Activated T-cell treated with anti-CD3 and anti-CD28 coated beads, Interleukin-2, amount 50 U/mL, for 72 hours (primary cell): ENCODE measurements at places on chromosomes 12 and 14.

DNA sequence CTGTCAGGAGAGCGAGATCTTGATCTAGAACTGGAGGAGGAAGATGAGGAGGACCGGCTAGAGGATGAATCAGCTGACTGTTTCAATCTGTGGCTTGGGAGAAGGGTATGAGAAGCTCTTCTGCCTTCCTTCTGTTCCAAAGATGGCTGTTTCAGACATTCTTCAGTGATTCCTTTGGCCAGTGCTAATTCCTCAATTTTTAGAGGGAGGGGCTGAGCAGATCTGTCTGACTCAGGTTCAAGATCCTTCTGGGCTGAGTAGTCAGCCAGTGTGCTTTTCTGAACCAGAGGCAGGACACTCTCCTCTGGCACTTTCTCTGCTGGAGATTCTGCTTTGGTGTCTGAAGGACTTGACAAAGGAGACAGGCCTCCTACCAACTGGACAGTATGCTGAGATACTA is 15.2 kb downstream of the ACIN1 start:
- no peak for DNase-seq

- no peak for DNase-seq
These were observed 55.7 kb upstream of the OVCH1 start for GRCh38 chr12:29552994-29553748.

DNA sequence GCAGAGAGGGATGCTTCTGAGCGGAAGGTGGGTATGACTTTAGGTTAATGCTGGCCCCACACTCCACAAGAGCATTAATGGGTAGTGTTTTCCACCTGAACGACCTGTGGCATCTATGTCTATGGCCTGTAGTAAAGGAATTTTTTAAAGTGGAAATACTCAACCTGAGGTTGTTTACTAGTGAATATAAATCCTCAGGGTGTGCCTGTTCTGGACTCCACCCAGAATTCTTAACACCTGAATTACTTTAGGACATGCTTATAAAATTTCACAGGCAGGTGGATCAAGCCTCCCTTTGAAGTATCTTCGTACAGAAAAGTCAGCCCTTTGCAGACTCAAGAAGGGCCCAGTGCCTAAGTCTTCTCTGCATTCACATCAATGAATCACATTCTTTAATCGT is 196.1 kb downstream of the ESR2 start:
- DNase-seq, result no peak

GRCh38 chr12:15754233-15754632 is 35.0 kb downstream of the EPS8 start:
- DNase-seq, result no peak

DNA sequence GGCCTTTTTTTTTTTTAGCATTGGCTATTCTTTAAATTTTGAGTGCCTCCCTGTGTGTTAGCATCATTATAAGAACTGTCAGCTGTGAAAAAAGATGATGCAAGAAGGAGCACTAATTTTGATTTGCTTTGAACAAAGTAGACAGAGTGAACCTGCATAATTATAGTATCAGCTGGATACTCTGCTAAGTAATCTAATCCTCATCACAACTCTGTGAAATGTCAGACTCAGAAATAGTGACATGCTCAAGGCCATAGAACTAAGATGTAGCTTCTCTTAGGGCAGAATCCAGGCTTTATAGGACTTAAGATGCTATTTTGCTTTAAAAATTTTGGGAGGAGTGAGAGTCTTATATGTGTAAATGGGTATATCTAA is 31.9 kb downstream of the FBXO34 start:
- DNase-seq, result no peak

GRCh38 chr14:73250781-73251500 is 13.6 kb downstream of the PAPLN start:
- DNase-seq, result no peak

DNA sequence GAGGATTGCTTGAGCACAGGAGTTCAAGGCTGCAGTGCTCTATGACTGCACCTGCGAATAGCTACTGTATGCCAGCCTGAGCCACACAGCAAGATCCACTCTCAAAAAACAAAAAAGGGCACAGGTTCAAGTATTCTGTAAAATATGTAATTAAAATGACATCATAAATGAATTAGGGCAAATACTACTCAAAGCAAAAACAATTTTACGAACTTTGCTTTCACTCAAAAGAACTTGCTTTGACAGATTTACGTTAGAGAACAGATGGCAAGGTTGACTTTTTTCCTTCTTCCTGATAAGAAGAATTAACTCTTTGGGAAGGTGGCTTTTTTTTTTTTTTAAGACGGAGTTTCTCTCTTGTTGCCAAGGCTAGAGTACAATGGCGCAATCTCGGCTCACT is 44.0 kb upstream of the EAPP start:
- no peak for DNase-seq

- DNase-seq, result no peak
These were observed 904.6 kb upstream of the FBXO33 start for GRCh38 chr14:40336846-40337245.

DNA sequence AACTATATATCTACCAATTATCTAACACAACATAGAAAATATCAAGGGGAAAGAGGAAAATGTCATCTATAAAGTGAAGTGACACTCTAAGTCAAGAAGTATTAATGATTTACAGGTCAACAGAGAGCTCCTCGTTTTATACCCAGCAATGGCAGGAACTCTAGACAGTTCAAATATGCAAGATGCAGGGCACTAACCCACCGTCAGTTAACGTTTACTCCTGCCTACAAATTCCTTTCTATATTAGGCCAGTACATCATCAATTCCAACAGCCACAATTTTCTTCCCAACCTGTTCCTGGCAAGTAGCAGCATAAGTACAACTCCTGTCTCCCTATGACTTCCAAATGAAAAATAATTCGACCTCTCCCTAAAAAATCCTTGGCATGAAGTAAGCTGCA is 9.0 kb upstream of the KANSL2 start:
- no peak for DNase-seq

DNA sequence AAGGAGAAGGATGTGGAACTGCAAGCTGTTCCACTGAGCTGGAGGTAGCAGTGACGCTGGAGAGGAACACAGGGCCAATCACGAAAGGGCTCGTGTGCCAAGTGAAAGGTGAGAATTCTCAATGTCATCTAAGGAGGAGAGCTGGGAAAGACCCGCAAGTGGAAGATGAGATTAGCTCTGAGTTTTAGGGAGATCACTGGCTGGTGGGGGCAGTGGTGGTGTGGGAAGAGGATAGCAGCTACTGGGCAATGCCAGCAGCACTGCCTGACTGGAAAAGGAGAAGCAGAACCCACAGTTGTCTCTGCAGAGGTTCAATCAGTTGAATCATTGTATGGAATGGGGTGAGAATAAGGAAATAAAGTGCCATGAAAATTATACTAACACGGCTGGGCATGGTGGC is 27.8 kb downstream of the SLC25A47 start:
- DNase-seq, result no peak

DNA sequence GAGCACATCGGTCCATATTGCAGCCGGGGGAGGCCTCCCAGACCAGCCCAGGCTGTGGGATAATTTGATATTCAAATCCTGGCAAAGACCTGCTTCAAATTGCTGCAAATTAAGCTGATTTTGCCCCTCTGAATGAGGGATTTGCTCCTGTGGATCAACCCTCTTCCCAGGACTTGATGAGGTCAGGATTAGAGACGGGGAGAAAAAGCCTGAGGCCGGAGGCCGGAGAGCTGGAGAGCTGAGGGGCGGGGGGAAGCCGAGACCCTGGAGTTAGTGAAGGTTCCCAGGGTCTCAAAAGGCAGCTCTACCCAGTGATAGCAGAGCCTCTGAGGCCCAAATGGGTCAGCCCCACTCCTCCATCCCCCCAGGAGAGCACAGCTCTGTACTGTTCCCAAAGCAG is 17.5 kb upstream of the VSX2 start:
- no peak for DNase-seq

DNA sequence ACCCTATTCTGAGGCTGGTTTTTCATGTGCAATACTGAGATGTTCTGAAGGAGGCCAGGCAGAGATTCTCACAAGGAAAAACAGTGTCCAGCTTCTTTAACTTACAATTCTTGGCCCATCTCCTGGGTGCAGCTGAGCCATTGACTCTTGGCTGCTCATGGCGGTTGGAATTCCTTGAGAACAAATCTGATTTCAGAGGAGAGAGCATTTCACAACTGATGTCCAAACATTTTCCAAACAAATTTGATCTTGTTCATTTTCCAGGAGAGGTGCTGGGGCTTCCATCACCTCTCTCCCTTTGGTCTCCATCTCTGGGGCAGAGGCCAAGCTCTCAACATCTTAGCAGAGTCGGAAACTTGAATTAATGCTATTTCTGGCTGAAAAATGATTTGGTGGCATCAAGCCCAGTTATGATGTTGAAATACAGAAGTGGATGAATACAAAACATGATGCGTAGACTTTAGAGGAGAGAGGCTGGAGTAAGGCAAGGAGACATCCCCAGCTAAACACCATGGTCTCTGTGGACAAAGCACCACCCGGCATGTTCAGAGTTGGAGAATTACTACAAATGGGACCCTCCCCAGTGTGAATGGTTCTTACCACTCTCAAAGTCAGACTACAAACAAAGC is 593.0 kb downstream of the VRK1 start:
- no peak for DNase-seq

- no peak for DNase-seq
These were observed 1526.3 kb downstream of the AACS start for GRCh38 chr12:126591533-126591932.

DNA sequence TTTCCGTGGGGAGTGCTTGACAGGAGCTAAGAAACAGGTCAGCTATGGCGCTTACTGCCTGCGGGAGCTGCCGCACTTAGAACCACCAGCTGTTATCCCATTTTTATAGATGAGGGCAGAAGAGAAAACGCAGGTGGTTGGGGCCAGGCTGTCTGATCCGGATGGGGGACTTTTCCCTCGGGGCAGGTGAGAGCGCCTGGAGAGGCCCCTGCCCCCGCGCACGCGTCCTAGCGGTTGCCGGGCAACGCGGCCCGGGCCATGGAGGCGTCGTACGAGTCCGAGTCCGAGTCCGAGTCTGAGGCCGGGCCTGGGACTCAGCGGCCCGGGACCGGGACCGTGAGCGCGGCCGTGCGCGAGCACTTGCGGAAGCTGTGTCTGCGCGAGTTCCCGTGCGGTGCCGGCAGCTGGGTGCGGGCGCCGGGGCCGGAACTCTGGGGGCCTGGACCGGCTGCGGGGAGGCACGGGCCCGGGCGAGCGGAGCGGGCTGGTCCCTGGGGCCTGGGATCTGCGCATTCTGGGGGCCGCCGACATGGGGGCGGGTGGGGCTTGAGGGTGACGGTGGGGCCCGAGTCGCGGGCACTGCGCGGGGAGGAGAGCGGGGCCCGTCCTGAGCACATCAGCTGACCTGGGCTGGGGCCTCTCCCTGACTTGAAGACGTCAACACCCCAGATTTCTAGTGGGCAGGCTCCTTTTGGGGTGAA is at the start of gene LRRC43:
Gene LRRC43 (plus strand): TSS at position 237 of the 701 bp plus-strand sequence. CDS start 22 bp downstream, at position 259.
- DNase-seq, result peak; percentile 58

GRCh38 chr12:109459247-109459646 is 17.9 kb downstream of the KCTD10 start:
- DNase-seq, result no peak

DNA sequence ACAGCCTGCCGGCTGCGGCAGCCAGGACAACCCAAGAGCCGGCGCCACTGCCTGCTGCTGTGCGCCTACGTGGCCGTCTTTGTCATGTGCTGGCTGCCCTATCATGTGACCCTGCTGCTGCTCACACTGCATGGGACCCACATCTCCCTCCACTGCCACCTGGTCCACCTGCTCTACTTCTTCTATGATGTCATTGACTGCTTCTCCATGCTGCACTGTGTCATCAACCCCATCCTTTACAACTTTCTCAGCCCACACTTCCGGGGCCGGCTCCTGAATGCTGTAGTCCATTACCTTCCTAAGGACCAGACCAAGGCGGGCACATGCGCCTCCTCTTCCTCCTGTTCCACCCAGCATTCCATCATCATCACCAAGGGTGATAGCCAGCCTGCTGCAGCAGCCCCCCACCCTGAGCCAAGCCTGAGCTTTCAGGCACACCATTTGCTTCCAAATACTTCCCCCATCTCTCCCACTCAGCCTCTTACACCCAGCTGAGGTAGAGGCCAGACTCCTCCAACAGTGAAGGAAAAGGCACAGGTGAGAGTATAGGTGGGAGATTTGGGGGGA is 10.3 kb downstream of the ZBTB39 start:
- DNase-seq, result no peak

- no peak for DNase-seq
These were observed 1337.4 kb downstream of the FSCB start for GRCh38 chr14:43169722-43170121.

DNA sequence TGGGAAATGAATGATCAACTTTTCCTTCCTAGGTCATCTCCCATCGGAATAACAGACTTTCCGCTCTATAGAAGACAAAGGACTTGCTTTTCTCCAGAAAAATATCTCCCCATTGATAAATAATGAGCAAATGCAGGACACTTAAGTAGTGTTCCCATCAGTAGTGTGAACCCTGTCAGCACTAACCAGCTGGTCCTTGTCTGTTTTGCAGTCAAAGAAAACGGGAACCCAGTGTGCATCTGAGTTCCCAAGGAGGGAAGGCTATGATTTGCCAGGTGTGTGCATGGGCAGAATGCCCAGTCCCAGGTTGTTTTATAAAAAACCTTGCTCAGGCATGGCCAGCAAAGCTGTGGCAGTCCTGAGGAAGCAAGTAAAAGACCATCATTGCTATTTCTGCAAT is 256.5 kb upstream of the HMGA2 start:
- no peak for DNase-seq

DNA sequence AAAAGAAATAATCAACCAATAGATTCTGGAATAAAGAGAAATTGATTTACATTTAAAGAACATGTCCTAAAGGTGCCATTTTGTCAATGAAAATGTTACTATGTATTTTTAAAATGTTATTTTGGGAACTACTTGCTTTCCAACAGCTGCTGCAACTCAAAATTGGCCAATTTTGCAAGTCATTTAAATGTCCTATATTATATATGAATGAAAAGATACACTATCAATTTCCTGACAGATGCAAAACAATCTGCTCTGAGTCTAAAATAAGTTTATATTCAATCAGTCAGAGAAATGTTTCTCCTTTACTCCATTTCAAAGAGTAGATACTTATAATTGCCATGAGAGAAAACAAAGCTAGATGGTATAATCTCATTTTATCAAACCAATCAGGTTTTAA is 247.2 kb downstream of the ACSS3 start:
- DNase-seq, result no peak

- DNase-seq, result no peak
These were observed 195.1 kb downstream of the CHST11 start for GRCh38 chr12:104651811-104652210.

- peak; percentile 3 for DNase-seq
These were observed 136.3 kb downstream of the ITPR2 start for GRCh38 chr12:26696613-26697092.

- DNase-seq, result no peak
These were observed 68.9 kb downstream of the SUSD6 start for GRCh38 chr14:69680297-69680696.

DNA sequence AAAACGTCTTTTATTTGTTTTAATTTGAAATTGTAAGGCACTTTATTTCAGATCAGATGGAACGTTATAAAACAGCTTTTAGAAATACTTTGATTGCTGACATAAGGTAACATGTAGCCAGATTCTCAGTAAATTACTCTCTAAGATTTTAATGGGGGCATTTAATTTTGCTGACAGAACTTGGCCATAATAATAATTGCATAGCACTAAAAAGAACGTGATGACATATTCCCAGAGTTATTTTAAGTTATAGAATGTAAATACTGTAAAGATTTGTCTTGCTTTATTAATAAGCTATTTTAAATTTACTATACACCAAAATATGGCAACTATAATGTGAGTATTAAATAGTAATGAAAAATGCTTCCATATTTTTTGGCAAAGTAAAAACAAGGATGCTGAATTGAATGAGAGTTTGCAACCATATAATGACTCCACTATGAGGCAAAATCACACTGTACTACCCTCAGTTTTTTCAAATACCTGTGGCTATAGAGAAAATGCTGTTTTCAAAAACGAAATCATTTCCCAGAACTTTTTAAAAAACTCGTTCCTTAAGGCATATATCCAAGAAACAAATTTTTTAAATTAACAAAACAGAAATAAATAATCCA is 876 bp downstream of the LUM start:
- DNase-seq, result no peak
